Motor neuron (in vitro differentiated cells): ENCODE measurements at places on chromosomes 1 and 21. TPM values are rescaled to one million over a fixed set of nuclear protein-coding genes. Genes with fewer than 3 reads are reported as not detected.

WNT4 gene
- 1.5 and 1.9 TPM in 2 replicates for total RNA-seq

SPRR3 gene
- total RNA-seq: not detected in 2 replicates

AGO3 gene
- total RNA-seq: 10.5 and 12.0 TPM in 2 replicates

KRTAP20-2 gene
- total RNA-seq: not detected in 2 replicates

GRCh38 chr1:90313778-90314177 lies 318.9 kb downstream of the ZNF326 start:
- ATAC-seq: peak; percentile 47
